Activated naive CD8-positive, alpha-beta T cell treated with anti-CD3 and anti-CD28 coated beads for 36 hours (primary cell): ENCODE measurements at places on chromosomes 5 and 9. TPM values are rescaled to one million over a fixed set of nuclear protein-coding genes. Genes with fewer than 3 reads are reported as not detected.

DNA sequence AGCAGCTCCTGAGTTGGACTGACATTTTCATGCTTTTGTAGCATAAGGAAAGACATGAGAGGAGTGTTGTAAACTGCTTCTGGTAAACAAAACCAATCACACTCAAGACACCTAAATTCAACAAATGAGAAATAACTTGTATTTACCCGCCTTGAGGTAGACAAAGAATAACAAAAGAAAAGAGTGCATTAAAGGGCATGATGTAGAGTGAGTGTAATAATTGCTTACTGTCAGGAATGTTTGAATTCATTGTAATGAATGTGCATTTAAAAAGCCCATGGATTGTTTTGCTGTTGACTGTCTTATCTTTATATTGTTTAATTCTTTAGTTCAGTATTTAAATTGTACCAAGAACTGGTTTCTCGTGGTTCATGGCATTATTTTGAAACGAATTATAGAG, 61.8 kb downstream of the KDM4C start:
- H3K4me1 ChIP-seq = peaks cover 12% of the 10 kb centered on the region
- H3K4me3 ChIP-seq = no peak overlapping the region
- no peaks in the 10 kb centered on the region for H3K27me3 ChIP-seq

Gene BDP1
- total RNA-seq = 28.1 TPM

Gene GABBR2
- not detected for total RNA-seq

DNA sequence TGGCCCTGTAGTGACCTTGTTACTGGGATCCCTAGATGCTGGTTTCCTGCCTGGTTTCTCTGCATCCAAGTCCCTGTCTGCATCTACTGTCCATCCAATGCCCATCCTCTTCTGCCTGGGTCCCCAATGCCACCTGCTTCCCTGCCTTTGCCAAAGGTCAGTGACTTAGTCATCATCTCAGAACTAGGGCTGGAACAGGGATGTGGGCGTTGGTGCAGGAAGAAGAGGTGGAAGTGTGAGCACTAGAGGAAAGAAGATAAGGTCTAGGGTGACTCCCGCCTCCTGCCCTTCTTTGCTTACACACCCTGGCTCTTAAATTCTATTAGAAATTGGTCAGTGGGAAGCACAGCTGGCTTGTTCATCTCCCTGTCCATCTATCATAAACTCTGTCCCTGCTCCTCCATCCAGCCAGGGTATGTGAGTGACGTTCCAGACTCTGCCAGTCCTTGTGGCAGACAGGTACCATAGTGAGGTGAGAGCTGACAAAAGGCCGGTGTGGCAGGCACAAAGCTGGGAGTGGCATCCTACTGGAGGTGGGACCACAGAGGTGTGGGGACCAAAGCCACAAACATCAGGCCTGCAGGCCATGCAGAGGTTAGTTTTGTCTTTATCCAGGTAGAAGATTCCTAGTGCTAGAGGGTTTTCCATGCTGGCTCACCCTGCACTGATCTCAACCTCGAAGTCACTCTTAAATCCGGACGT, 9.2 kb downstream of the PTPN3 start:
- no peaks in the 10 kb centered on the region for H3K4me1 ChIP-seq
- DNase-seq = no peak
- H3K27ac ChIP-seq = no peak overlapping the region
- peaks cover 31% of the 10 kb centered on the region for H3K27me3 ChIP-seq
- no peak overlapping the region for H3K4me3 ChIP-seq
- H3K36me3 ChIP-seq = no peaks in the 10 kb centered on the region

DNA sequence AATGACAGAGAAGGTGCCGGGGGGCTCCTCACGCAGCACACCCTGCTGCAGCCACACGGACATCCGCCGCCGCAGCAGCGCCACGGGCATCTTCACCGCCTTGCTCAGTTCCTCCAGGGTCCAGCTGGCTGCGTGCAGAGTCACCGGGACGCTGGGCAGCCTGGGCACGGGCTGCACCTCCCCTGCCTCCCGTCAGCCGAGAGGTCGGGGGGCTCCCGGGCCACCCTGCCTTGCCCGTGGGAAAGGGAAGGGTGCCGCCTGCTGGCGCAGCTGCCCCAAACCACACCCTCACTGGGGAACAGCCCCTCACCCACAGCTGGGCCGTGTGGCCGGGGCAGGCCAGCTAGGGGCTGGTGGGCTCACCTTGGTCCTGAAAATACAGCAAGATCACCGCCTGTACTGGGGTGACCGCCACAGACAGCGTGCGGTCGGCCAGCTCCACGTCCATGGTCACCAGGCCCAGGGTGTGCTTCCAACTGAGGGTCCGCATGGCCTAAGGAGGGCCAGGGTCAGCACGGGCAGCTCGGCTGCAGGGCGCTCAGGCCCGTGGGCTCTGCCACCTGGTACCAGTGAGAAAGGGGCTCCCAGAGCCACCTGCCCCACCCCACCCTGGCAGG, 3.6 kb upstream of the TMEM210 start:
- H3K27ac ChIP-seq = no peak overlapping the region
- DNase-seq = no peak
- no peaks in the 10 kb centered on the region for H3K36me3 ChIP-seq
- no peak overlapping the region for H3K4me3 ChIP-seq
- H3K4me1 ChIP-seq = peaks cover 5% of the 10 kb centered on the region

DNA sequence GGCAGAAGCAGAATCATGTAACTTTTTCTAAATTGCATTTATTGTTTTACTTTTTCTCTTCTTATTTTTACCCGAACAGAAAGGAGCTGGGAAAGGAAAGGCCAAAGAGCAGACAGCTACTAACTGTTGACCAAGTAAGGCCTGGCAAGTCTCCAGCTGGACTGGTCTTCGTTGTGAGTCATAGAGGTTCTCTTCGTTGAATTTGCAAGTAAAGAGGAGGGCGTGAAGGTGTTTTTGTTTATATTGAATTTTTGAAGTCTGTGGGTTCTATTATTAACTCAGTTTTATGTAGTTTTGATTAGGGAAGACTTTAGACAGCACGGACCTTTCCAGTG, 416.5 kb upstream of the CCNH start:
- H3K4me1 ChIP-seq = no peaks in the 10 kb centered on the region
- no peak overlapping the region for H3K4me3 ChIP-seq
- H3K36me3 ChIP-seq = no peaks in the 10 kb centered on the region
- H3K27ac ChIP-seq = no peak overlapping the region

DNA sequence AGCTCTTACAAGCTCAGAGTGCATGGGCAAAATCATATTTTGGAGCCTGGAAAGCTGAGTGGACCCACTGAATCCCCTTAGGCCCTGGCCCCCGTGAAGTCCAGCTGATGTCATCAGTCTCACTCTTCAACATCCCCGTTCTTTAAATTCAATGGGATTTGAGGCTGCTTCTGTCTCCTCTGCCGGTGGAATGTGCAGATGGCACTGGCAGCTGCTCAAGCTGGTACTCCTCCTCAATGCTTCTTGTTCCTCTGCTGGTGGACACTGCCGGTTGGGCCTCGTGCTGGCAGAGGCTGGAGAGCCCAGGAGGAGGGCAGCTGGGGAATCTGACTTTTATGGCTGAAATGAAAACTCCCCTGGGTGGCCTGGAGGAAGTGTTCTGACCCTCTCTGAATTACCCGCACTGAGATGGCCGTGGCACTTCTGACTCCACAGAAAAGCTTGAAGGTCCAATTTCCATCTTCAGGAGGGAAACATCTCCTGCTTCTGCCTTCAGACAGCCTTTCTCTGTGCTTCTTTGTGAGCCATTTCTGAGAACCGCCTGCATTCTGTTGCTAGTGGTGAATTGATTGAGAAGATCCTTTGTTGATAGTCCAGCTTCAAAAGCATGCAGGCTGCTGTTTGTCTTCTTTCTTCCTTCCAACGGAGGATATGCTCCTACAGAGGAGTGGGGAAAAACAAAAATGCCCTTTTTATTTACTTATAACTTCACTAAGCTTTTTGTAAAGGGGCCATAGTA, 298.9 kb downstream of the TMEM38B start:
- DNase-seq = no peak
- H3K27ac ChIP-seq = no peak overlapping the region
- H3K4me3 ChIP-seq = no peak overlapping the region
- H3K27me3 ChIP-seq = no peaks in the 10 kb centered on the region

GRCh38 chr9:38372762-38373619, 19.5 kb upstream of the ALDH1B1 start:
- no peaks in the 10 kb centered on the region for H3K4me1 ChIP-seq
- H3K4me3 ChIP-seq = no peak overlapping the region
- DNase-seq = no peak
- H3K27ac ChIP-seq = no peak overlapping the region
- H3K36me3 ChIP-seq = no peaks in the 10 kb centered on the region
- peaks cover 4% of the 10 kb centered on the region for H3K27me3 ChIP-seq

Gene PPP2R2B
- total RNA-seq = 0.30 TPM

DNA sequence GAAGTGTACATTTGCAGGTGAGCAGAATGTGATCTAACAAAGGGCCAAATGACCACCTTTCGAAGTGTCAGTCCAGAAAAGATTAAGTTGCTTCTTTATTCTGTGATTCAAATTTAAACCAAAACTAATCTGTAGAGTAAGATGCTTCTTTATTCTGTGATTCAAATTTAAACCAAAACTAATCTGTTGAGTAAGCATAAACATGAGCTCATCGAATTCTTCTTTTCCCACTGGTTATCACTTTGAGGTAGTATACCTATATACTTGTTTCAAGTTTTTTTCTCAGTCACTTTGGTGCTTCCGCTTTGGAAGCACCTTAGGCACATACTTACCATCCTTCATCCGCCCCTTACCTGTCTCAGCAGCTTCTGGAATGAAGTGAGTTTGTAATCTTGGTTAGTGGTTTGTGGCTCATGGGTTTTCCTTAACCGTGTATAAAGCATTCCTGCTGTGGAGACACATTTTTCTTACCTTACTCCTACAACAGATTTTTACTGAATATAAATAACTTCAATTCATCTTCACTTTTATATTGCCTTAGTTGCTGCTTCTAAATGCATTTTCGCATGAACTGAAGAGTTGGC, 40.7 kb upstream of the CTXN3 start:
- peaks cover 3% of the 10 kb centered on the region for H3K27me3 ChIP-seq
- peaks cover 4% of the 10 kb centered on the region for H3K4me1 ChIP-seq
- no peak overlapping the region for H3K4me3 ChIP-seq
- H3K27ac ChIP-seq = no peak overlapping the region

- no peak overlapping the region for H3K27ac ChIP-seq
- no peak for DNase-seq
- H3K36me3 ChIP-seq = no peaks in the 10 kb centered on the region
- H3K4me1 ChIP-seq = peaks cover 7% of the 10 kb centered on the region
These were observed 211.9 kb downstream of the MAN2A1 start for GRCh38 chr5:109901628-109901981.

- peaks cover 17% of the 10 kb centered on the region for H3K4me1 ChIP-seq
- H3K27ac ChIP-seq = no peak overlapping the region
- no peaks in the 10 kb centered on the region for H3K36me3 ChIP-seq
- H3K4me3 ChIP-seq = no peak overlapping the region
- no peaks in the 10 kb centered on the region for H3K27me3 ChIP-seq
- no peak for DNase-seq
These were observed 125.4 kb upstream of the ANKH start for GRCh38 chr5:14996997-14997396.

Gene SAXO1
- not detected for total RNA-seq

- peaks cover 13% of the 10 kb centered on the region for H3K4me1 ChIP-seq
- no peaks in the 10 kb centered on the region for H3K36me3 ChIP-seq
- H3K27me3 ChIP-seq = peaks cover 29% of the 10 kb centered on the region
- no peak overlapping the region for H3K4me3 ChIP-seq
- DNase-seq = peak; percentile 10
- H3K27ac ChIP-seq = no peak overlapping the region
These were observed 124.6 kb upstream of the ERCC6L2 start for GRCh38 chr9:95750725-95751519.

Gene ASPN
- not detected for total RNA-seq

Gene EPB41L4A
- total RNA-seq = not detected

DNA sequence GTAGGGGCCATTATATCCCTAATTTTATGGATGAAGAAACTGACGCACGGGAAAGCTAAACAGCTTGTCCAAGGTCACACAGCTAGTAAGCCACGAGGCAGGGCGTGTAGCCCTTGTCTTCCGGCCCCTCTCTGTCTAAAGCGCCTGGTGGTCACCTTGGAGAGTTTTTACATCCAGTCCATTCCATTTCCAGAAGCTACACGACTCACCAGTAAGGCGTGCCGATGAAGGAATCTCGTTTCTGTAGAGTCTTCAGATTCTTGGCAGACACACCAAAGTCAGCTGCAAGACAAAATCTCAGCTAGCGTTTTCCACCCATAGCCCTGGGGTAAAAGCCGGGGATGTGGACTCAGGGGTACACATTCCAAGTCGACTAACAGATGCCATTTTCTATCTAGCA, 80.5 kb downstream of the STK10 start:
- peaks cover 40% of the 10 kb centered on the region for H3K36me3 ChIP-seq
- no peak for DNase-seq
- H3K4me3 ChIP-seq = no peak overlapping the region
- peak overlapping the region; percentile 48 for H3K27ac ChIP-seq
- peaks cover 58% of the 10 kb centered on the region for H3K4me1 ChIP-seq
- H3K27me3 ChIP-seq = no peaks in the 10 kb centered on the region

GRCh38 chr9:70408393-70409040, 5.9 kb downstream of the KLF9 start:
- H3K4me3 ChIP-seq = no peak overlapping the region
- peaks cover 65% of the 10 kb centered on the region for H3K4me1 ChIP-seq
- peaks cover 13% of the 10 kb centered on the region for H3K36me3 ChIP-seq
- DNase-seq = no peak
- H3K27ac ChIP-seq = peak overlapping the region; percentile 99

Gene ITGA1
- total RNA-seq = 6.9 TPM

Gene GARIN3
- total RNA-seq = 0.47 TPM

Gene CATSPER3
- total RNA-seq = 0.39 TPM

DNA sequence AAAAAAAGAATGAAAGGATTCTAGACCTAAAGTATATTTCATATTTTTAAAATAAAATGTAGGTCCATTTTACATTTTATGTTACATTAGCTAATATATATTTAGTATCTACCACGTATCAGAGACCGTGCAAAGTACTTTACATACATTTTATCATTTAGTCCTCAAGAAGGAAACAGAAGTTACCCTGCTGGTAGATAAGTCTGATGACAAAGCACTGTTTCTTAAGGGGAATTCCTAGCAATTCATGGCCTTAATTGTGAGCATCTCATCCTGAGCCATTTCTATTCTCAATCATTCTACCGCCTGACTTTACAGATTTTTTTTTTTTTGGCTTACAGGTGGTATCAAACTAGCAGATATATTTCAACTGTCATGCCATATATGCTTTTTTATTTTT, 367.7 kb downstream of the PRELID2 start:
- no peaks in the 10 kb centered on the region for H3K27me3 ChIP-seq
- no peak overlapping the region for H3K27ac ChIP-seq
- no peak overlapping the region for H3K4me3 ChIP-seq
- no peaks in the 10 kb centered on the region for H3K4me1 ChIP-seq
- H3K36me3 ChIP-seq = no peaks in the 10 kb centered on the region
- DNase-seq = no peak

- no peak for DNase-seq
- no peak overlapping the region for H3K4me3 ChIP-seq
- peaks cover 8% of the 10 kb centered on the region for H3K27me3 ChIP-seq
- H3K27ac ChIP-seq = no peak overlapping the region
- H3K4me1 ChIP-seq = peaks cover 6% of the 10 kb centered on the region
- no peaks in the 10 kb centered on the region for H3K36me3 ChIP-seq
These were observed 4.7 kb upstream of the PLPP7 start for GRCh38 chr9:131284856-131285255.

- no peak overlapping the region for H3K27ac ChIP-seq
- DNase-seq = no peak
- no peaks in the 10 kb centered on the region for H3K27me3 ChIP-seq
- H3K4me1 ChIP-seq = no peaks in the 10 kb centered on the region
- H3K36me3 ChIP-seq = no peaks in the 10 kb centered on the region
These were observed 601.1 kb downstream of the TLR4 start for GRCh38 chr9:118305331-118305730.
